Endothelial cell (in vitro differentiated cells): ENCODE measurements at places on chromosomes 5 and 9. TPM values are rescaled to one million over a fixed set of nuclear protein-coding genes. Genes with fewer than 3 reads are reported as not detected.

- DNase-seq: no peak
These were observed 8.9 kb upstream of the TOR4A start for GRCh38 chr9:137268538-137269201.

Gene SDHA
- total RNA-seq: 73.5 TPM

Gene ADAMTSL2
- total RNA-seq: 5.9 TPM

DNA sequence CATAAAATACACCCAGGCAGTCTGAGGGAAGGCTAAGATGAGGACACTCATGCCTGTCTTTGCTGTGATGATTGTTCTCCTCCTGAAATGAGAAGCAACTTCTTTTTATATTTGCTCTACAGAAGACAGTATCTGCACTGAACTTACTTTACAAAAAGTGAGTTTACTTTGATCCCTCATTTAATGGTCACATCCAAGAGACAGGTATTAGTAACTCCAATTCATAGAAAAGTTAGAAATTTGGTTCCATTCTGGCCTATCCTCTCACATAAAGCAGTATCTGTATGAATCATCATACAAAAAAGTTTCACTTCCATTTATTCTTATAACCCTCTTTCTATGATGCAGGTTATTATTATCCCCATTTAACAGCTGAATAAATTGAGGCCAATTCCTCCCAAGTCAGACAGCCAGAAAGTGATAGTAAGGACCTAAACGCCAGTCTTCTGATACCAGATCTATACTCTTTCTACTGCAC is 15.2 kb downstream of the TSTD2 start:
- no peak for DNase-seq

DNA sequence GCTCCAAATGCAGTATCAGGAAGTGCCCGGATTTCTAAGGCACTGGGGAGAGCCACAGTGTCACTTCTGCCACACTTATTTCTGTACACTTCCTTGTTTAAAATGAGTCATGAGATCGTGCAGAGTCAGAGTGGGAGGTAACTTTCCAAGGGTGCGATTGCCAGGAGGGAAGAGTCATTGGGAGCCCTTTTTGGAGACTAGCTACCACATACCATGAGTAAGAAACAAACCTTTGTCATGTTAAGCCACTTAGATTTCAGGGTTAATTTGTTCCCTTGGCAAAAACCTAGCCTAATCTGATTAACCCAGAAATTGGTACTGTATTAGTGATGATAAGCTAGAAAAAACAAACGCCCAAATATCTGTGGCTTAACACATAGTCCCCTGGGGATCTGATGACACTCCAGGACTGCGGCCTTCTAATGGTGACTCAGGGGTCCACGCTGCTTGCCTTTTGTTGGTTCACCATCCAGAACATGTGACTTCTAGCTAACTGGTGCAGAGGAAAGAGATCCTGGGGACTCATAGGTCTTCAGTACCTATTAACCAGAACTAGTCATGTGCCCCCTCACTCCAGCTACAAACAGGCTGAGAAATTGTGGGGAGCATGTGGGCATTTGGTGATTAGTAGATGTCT is 48.6 kb upstream of the TLE1 start:
- no peak for DNase-seq

Gene DRD1
- total RNA-seq: 0.18 TPM

- DNase-seq: no peak
These were observed 20.2 kb downstream of the ARRDC3 start for GRCh38 chr5:91362935-91363334.

Gene GABRA6
- not detected for total RNA-seq

DNA sequence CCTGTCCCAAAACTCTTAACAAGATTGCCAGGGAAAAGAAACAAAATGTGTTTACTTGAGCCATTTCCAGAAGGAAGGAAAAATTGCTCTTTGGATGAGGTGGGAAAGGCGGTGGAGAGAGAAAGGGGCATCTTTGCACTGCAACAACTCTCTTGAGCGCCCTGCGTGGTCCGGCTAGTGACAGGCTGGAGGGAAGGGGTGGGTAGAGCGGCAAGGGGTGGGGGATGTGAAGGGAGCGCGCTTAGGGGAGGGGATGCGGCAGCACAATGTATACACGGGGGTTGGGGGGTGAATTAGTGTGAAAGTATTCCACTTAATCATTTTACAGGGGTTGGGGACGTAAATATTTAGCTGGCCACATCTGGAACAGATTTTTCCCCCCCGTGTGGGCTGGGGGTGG is 1.3 kb downstream of the FGF10 start:
- DNase-seq: no peak

GRCh38 chr9:132136151-132136780 is 25.6 kb upstream of the NTNG2 start:
- DNase-seq: no peak

DNA sequence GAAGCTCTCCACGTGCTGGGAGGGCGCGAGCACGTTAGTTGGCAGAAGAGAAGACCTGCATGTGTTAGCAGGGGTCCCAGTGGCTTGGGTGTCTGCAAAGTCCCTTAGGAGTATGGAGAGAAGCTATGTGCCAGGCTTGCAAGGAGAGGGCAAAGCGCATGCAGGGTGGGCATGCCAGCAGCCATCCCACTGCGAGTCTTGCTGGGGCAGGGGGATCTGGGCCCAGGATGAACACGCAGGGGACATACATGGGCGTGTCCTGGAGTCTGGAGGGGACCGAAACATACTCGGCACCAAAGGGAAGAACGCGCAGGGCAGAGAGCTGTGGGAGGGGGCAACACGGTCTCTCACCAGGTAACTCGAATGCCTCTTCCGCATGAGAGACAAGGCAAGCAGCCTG is 43.6 kb upstream of the IPPK start:
- no peak for DNase-seq

DNA sequence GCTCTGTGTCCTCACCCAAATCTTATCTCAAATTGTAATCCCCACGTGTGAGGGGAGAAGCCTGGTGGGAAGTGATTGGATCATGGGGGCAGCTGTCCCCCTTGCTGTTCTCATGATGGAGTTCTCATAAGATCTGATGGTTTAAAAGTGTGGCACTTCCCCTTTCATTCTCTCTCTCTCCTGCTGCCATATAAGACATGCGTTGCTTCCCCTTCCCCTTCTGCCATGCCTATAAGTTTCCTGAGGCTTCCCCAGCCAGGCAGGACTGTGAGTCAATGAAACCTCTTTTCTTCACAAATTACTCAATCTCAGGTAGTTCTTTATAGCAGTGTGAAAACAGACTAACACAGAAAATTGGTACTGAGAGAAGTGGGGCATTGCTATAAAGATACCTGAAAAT is 107.7 kb downstream of the DMAC1 start:
- no peak for DNase-seq

- no peak for DNase-seq
These were observed 73.8 kb downstream of the LHFPL2 start for GRCh38 chr5:78574731-78575161.
